ENCODE measurements at places on chromosomes 11 and 22.
A peak's percentile ranks its signal among the peaks of the same experiment; 100 is the strongest.

GRCh38 chr11:1705126-1706052, 8.4 kb downstream of the KRTAP5-6 start:
- DNase-seq = no peak

DNA sequence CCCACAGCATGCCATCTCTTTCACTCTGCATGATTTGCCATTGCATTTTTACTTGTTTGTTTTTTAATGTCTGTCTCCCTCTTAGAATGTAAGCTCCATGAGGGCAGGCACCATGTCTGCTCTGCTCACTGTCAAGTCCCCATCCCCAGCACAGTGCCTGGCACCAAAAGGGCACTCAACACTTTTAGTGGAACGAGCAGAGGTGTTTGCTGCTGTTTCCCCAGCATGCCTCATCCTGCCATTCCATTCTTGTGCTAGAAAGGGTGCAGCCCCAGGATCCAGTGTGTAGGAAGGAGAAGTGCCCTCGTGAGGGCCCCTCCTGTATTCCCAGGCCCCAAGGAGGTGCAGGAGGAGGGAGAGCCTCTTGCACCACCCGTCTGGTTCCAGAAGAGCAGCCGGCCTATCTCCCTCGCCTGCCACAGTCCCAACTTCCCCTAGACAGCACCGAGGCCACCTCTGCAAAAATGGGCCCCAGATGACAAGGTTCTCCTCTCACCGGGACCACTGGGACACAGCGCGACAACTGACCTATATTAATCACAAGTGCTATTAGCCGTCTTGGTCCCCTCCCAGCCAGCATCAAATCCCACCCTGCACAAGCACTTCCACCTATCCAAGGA, 33.3 kb upstream of the CACNG2 start:
- DNase-seq = no peak

- DNase-seq = no peak
Observed at GRCh38 chr11:30424844-30425243, 101.9 kb downstream of the ARL14EP start.

- DNase-seq = peak; percentile 47
Observed at GRCh38 chr22:22195265-22196017, 49.1 kb upstream of the VPREB1 start.

- DNase-seq = no peak
Observed at GRCh38 chr11:113952588-113952987, 22.3 kb upstream of the HTR3A start.

GRCh38 chr11:1152316-1153104, 5.2 kb upstream of the MUC5AC start:
- no peak for DNase-seq

- no peak for DNase-seq
Observed at GRCh38 chr11:130601141-130601540, 152.7 kb downstream of the ADAMTS15 start.

- no peak for DNase-seq
Observed at GRCh38 chr22:38452373-38453065, 2.5 kb downstream of the KCNJ4 start.

DNA sequence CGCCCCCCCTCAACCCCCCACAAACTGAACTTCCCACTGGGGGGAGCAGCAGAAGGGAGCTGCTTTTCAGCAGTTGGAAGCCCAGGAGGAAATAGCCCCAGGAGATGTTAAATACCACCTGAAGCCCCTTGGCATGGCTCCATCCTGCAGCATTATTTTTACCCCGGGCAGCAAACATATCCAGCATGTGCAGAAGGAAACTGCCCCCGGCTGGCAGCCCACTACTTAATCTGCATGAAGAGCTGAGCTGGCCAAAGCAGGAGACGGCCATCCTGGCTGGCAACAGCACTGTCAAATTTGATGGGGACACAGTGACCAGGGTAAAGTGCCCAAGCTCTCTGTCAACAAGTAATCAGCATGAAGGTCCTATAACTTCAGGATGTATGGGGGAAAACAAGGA, 32.0 kb downstream of the BUD13 start:
- DNase-seq = no peak

GRCh38 chr22:27676545-27677213, 124.9 kb downstream of the MN1 start:
- no peak for DNase-seq

GRCh38 chr11:82986446-82986845, 84.9 kb downstream of the DDIAS start:
- DNase-seq = no peak

GRCh38 chr11:75014129-75014528, 25.4 kb downstream of the NEU3 start:
- no peak for DNase-seq

DNA sequence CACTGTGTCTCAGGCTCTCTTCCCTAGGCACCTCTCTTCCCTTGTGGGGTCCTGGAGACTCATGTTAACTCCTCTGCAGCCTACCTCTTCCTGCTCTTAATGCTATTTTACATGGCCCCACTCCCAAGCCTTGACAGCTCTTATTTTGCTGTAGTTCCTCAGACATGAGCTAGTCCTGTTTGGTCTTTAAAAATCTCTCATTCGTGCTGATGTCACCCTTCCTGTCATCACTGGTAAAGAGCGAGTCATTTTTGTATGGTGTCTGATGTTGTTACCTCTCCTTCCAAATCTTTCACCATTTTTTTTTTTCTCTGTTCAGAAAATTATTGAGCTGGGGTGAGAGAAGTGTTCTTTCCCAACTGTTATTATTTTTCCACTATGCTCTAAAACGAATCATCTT, 84.8 kb upstream of the ZBED5 start:
- no peak for DNase-seq

- no peak for DNase-seq
Observed at GRCh38 chr11:2276280-2277007, 6.1 kb upstream of the ASCL2 start.

DNA sequence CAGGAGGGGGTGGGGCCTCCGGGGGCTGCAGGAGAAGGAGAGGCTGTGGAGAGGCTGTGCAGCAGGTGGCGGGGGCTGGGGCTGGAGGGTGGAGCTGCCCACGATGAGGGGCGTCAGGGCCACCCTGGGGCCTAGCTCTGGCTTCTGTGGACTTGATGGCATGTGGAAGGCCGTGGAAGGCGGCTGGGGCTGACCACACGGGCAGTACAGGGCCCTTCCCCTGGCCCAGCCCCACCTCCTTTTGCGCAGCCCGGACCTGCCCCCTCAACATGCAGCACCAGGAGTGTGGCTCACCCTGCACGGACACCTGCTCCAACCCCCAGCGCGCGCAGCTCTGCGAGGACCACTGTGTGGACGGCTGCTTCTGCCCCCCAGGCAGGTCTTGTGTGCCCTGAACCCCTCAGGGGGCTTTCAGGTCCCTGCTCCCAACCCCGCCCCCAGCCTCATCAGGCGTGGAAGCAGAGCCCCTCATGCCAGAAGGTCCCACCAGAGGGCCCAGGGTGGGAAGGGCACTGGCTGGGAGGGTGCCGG, 6.1 kb downstream of the MUC5B start:
- no peak for DNase-seq

- no peak for DNase-seq
Observed at GRCh38 chr11:11843642-11844041, 1.9 kb downstream of the USP47 start.

DNA sequence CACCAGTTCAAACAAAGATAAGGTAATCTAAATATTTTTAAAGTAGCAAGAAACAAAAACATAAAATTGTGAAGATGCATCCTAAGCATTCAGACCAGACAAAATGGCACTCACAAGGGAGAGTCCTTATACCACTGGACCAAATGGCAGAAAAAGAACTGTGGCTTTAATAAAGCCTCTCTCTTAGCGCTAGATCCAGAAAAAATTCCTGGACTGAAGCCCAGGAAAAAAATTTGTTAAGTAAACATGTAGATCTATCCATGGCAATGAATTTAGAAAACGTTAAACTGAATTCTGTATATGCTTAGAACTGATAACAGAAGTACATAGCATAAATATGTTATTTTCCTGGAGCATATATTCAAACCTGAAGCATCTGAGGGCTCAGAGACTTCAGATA, 11.8 kb upstream of the CD59 start:
- no peak for DNase-seq

DNA sequence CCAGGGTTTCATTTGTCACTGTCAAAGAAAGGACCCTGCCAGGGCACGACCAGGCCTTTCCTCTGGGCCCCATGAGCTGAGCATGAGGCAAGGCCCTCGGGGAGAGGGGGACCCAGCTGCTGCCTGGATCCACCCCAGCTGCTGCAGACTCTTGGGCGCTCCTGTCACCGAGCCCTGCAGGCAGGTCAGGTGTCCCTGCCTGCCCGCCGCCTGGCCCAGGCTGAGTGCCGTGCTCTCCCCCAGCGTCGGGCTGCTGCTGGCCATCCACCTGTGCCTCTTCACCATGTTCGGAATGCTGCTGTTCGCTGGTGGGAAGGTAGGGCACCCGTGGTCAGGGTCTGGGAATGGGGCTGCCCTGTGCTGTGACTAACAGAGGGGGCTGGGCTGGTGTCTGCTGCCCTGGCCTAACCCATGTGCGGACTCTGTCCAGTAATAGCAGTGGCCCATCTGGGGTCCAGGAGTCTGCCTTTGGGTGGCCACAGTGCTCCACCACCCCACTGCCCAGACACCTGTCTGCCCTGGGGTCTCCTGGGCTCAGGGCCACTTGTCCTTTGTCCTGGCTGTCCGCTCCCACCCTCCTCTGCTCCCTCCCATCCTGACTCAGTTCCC, 15.0 kb downstream of the TPCN2 start:
- DNase-seq = no peak

GRCh38 chr11:17972987-17973386, 39.9 kb downstream of the SERGEF start:
- DNase-seq = no peak

GRCh38 chr22:44407987-44408828, 89.8 kb downstream of the RTL6 start:
- DNase-seq = no peak

GRCh38 chr22:19510919-19511341, 13.3 kb downstream of the CLDN5 start:
- no peak for DNase-seq

- DNase-seq = no peak
Observed at GRCh38 chr22:30675436-30675835, 7.8 kb upstream of the DUSP18 start.

- no peak for DNase-seq
Observed at GRCh38 chr11:7490535-7490934, 5.2 kb downstream of the OLFML1 start.

DNA sequence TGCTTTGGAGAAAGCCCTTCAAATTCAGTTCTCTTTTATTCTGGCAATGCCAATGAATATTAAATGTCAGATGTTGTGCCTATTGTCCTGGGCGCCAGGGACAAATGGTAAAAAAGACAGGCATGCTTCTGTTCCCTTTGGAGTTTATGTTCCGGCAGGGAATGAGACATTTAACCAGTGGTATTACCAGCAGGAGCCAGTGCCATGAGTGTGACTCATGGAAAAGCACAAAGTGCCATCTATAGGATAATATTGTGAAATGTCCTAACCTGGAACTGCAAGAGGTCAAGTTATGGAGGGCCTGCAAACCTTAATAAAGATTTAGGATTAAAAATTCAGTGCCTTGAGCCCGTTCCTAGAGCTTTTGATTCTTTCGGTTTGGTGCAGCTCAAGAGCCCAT, 39.5 kb downstream of the REXO2 start:
- no peak for DNase-seq

DNA sequence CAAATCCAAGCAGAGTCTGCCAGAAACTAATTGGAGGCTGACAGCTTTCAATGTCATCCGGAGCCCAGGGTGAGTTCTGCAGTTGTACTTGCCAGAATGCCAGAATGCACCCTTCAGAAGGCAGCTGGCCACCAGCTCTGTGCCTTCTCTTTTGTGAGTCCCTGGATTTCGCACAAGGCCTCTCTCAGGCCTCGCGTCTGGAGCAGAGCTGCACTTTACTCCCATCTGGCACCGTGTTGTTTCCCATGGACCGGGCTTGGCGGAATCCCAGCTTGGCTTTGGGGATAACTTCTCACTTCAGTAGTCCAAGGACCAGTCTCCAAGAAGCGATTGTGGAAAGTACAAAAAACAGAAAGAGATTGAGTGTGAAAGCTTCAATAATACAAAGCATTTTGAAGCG, 451.3 kb upstream of the KIRREL3 start:
- DNase-seq = no peak

GRCh38 chr11:37038911-37039310, 440.9 kb upstream of the RAG2 start:
- DNase-seq = no peak

- DNase-seq = peak; percentile 79
Observed at GRCh38 chr11:62612366-62613290, at the start of the genes EML3 and ROM1. TSS of gene EML3 (minus strand) at chr11:62612775. CDS start at chr11:62612457, 318 bp downstream. TSS of gene ROM1 (plus strand) at chr11:62613257. CDS start at chr11:62613282, 25 bp downstream.
